Endodermal cell (in vitro differentiated cells): ENCODE measurements at places on chromosomes 5 and 9. TPM values are rescaled to one million over a fixed set of nuclear protein-coding genes. Genes with fewer than 3 reads are reported as not detected.
A peak's percentile ranks its signal among the peaks of the same experiment; 100 is the strongest.

The DMRT2 gene
- 0.24 to 0.32 TPM (median 0.28 TPM) in 3 replicates for total RNA-seq

DNA sequence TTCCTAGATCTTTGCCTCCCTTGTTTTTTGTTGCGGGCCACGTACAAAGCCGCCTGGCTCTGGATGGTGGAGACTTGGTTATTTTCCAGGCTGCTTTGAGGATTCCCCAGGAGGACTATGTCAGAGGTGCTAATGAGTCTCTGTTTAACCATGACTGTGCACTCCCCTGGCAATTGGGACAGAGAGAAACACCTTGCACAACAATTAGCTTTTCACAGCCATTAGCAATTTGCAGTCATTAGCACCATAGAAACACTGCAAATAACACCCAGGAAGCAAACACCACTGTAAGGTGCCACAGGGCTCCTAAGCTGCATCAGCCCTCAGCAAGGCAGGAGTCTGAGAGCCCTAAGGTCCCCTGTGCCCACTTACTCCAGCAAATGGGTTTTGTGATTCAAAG lies 201.0 kb upstream of the VLDLR start:
- H3K27me3 ChIP-seq = no peaks in the 10 kb centered on the region
- DNase-seq = peak; percentile 82
- peak overlapping the region; percentile 54 for H3K4me3 ChIP-seq
- peaks cover 8% of the 10 kb centered on the region for H3K4me1 ChIP-seq
- no peak overlapping the region for H3K27ac ChIP-seq

GRCh38 chr5:76384705-76385104 lies 18.4 kb upstream of the IQGAP2 start:
- no peaks in the 10 kb centered on the region for H3K36me3 ChIP-seq
- H3K4me3 ChIP-seq = no peak overlapping the region
- H3K27me3 ChIP-seq = no peaks in the 10 kb centered on the region
- no peak for DNase-seq
- H3K27ac ChIP-seq = no peak overlapping the region

DNA sequence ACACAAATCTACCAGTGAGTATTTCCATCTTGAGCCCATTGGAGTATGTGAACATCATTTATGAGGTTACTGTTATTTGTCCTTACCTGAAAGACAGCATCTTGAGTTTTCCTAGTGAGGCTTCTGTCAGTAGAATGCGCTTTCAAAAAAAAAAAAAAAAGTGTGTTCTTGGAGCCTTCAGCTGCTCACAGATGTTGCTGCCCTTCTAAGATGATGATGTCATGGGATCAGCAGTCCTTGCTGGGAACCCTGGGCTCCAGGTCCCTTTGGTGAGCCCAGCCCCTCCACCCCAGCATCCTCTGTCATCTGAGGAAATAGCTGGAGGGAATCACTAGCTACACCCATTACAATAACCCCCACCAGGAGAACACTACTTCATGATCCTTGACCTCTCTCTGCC lies 83.3 kb downstream of the ATPSCKMT start:
- DNase-seq = no peak
- no peaks in the 10 kb centered on the region for H3K27me3 ChIP-seq
- no peaks in the 10 kb centered on the region for H3K36me3 ChIP-seq
- H3K27ac ChIP-seq = no peak overlapping the region
- H3K4me1 ChIP-seq = peaks cover 3% of the 10 kb centered on the region
- H3K4me3 ChIP-seq = no peak overlapping the region

DNA sequence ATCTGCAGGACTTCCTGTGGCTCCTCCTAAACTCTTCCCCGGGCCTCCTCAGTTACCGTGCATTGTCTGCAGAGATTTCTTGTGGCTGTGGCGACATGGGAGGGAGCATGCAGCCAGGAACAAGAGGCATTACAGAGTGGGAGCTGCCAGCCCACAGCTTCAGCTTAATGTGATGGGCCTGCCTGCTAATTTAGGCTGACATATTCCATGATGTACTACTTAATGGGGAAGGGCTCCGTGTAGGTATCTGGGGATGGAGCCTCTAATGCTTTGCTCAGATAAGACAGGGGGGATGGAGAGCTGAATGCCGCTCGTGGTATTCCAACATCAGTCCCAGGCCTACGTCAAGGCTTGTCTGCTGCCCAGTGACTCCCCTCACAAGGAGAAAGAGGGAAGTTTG lies 137.6 kb upstream of the GPR151 start:
- H3K27me3 ChIP-seq = no peaks in the 10 kb centered on the region
- no peak overlapping the region for H3K4me3 ChIP-seq
- H3K4me1 ChIP-seq = no peaks in the 10 kb centered on the region
- no peak overlapping the region for H3K27ac ChIP-seq

The TRPM6 gene
- total RNA-seq = 0.19 to 1.2 TPM (median 0.99 TPM) in 3 replicates

The DMRT1 gene
- total RNA-seq = not detected in 3 replicates

The TIFAB gene
- not detected in 3 replicates for total RNA-seq

The DRD1 gene
- 0.59 and 0.66 TPM in 2 replicates for total RNA-seq

DNA sequence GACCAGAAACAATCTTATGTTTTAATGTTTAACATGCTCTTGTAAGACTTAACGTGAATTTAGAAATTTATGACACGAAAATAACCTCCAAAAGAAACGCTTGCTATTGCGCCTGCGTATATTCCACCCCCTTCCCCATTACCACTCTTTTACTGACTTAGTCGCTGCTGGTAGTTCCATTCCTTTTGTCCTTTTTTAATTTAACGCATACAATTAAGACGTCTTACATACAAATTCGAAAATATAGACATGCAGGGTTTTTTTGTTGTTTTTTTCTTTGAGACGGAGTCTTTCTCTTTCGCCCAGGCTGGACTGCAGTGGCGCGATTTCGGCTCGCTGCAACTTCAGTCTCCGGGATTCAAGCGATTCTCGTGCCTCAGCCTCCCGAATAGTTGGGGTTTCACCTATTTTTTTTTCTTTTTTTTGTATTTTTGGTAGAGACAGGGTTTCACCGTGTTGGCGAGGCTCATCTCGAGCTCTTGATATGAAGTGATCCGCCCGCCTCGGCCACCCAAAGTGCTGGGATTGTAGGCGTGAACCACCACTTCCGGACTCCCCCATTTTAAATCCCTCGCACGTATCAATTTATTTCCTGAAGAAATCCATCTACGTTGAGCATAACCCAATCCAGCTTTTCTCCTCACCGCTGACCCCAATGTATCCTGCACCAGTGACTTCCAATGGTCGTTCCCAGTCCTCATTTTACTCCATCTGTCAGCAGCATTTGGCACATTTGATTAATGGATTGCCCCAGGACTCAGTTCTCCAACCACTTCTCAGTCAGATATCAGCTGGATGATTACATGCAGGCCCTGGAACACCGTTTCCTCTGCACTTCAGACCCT lies 684 bp upstream of the MED7 start:
- H3K27ac ChIP-seq = peak overlapping the region; percentile 1
- DNase-seq = peak; percentile 45
- H3K36me3 ChIP-seq = peaks cover 11% of the 10 kb centered on the region
- H3K27me3 ChIP-seq = no peaks in the 10 kb centered on the region
- H3K4me3 ChIP-seq = peak overlapping the region; percentile 98
- H3K4me1 ChIP-seq = no peaks in the 10 kb centered on the region

- DNase-seq = no peak
- no peak overlapping the region for H3K4me3 ChIP-seq
- H3K4me1 ChIP-seq = no peaks in the 10 kb centered on the region
- no peak overlapping the region for H3K27ac ChIP-seq
- no peaks in the 10 kb centered on the region for H3K36me3 ChIP-seq
Measured at GRCh38 chr9:22838266-22838665, 391.6 kb downstream of the DMRTA1 start.

DNA sequence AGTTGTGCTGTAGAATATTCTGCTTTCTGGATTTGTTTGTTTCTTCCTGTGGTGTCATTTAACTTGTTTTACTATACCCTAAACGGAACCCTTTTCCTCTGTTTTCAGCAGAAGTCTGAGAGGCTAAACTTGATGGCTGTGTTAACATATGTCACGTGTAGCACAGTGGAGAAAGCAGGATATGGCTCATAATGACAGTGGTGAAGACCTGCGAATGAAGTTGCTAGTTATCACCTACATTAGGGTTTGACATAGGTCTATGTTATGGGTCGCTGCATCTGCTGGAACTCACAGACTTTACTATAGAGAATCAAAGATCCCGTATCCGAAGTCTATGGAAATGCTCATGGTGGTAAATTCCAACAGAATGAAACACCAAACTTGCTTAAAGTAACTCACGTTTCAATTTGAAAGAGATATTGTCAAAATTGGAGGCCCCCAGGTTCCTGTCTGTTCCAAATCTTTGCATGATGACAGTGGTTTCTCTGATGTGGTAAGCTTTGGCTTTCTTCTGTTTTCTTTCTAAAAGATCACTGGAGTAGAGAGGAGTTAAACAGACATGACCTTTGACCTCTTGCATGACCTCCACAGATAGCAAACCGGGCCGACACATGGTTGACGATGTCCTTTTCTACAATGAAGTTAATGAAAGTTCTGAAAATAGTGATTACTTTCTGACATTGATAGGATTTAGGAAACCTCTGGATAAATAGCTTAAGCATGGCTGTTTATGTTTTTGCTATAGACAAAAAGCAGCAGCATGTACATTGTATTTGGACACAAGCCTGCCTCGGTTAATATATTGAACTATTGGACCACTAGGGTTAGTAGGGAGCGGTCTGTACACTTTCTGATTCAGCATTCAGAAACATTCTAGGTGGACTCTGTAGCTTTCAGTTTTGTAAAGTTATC lies 3.1 kb upstream of the CATSPER3 start:
- DNase-seq = no peak
- H3K27ac ChIP-seq = no peak overlapping the region
- no peaks in the 10 kb centered on the region for H3K4me1 ChIP-seq
- peaks cover 25% of the 10 kb centered on the region for H3K36me3 ChIP-seq
- no peak overlapping the region for H3K4me3 ChIP-seq
- no peaks in the 10 kb centered on the region for H3K27me3 ChIP-seq

DNA sequence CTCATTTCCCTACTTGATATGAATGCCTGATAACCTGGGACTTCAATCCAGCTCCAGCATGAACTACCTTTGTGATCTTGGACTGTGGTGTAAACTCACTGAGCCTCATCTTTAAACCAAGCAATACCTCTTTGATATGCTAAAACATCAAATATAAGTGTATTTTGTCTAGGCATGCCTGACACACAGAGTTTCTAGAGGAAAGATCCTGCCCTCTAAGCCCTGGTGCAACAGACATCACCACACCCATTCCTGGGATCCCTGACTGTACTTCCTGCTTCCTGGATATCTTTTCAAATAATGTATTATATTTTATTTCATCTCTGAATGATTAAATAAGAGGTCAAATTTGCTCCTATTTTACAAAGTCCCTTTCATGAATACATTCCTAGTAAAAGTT lies 55.8 kb downstream of the ANXA2R start:
- no peak overlapping the region for H3K27ac ChIP-seq
- DNase-seq = no peak
- no peaks in the 10 kb centered on the region for H3K27me3 ChIP-seq
- no peaks in the 10 kb centered on the region for H3K36me3 ChIP-seq
- H3K4me3 ChIP-seq = no peak overlapping the region

DNA sequence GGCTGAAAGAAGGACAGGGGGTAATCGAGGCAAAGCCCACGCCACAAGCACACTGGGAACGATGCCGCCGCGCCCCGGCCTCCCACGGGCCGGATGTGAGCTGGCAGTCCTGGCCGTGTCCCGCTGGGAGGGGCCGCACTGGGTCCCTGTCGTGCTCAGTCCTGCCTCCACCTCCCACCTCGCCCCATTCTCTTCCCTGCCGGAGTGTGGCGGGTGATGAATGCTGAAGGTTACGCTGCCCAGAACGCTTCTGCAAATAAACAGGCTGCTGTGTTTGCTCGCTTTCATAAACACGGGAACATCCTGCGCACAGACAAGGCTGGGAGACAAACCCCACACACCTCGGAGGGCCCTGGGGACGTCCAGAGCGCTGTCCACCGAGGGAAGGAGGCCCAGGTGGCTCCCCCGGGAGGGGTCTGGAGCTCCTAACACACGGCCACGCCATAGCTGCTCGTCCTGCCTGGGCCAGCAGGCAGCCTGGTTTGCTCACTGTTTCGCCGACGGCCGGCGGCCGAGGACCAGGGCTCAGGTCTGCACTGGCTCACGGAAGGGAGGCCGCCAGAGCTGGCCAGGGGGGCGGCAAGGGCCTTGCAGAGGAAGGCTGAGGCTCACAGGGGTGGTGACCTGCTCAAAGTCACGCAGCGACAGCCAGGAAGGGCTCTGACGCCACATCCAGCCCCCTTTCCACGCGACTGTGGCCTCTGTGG lies 2.3 kb downstream of the DNLZ start:
- H3K27ac ChIP-seq = peak overlapping the region; percentile 38
- no peaks in the 10 kb centered on the region for H3K36me3 ChIP-seq
- no peak overlapping the region for H3K4me3 ChIP-seq
- DNase-seq = no peak
- no peaks in the 10 kb centered on the region for H3K27me3 ChIP-seq

GRCh38 chr5:42498000-42498399 lies 74.8 kb downstream of the GHR start:
- H3K36me3 ChIP-seq = no peaks in the 10 kb centered on the region
- no peak overlapping the region for H3K4me3 ChIP-seq
- no peak for DNase-seq
- H3K4me1 ChIP-seq = no peaks in the 10 kb centered on the region

GRCh38 chr5:44001675-44002380 lies 387.4 kb downstream of the FGF10 start:
- H3K27me3 ChIP-seq = no peaks in the 10 kb centered on the region
- no peaks in the 10 kb centered on the region for H3K4me1 ChIP-seq
- H3K4me3 ChIP-seq = no peak overlapping the region
- no peak for DNase-seq

- no peak for DNase-seq
- no peak overlapping the region for H3K4me3 ChIP-seq
- H3K27ac ChIP-seq = no peak overlapping the region
- peaks cover 6% of the 10 kb centered on the region for H3K4me1 ChIP-seq
- H3K27me3 ChIP-seq = no peaks in the 10 kb centered on the region
Measured at GRCh38 chr5:119301210-119301609, 54.6 kb upstream of the TNFAIP8 start.

- H3K27ac ChIP-seq = no peak overlapping the region
- no peaks in the 10 kb centered on the region for H3K4me1 ChIP-seq
- peaks cover 7% of the 10 kb centered on the region for H3K27me3 ChIP-seq
- no peak for DNase-seq
Measured at GRCh38 chr9:117649126-117649525, 55.1 kb upstream of the TLR4 start.

- peaks cover 18% of the 10 kb centered on the region for H3K27me3 ChIP-seq
- peak; percentile 90 for DNase-seq
- H3K4me1 ChIP-seq = no peaks in the 10 kb centered on the region
Measured at GRCh38 chr9:34375901-34376595, 650 bp downstream of the MYORG start.

- peaks cover 2% of the 10 kb centered on the region for H3K4me1 ChIP-seq
- H3K36me3 ChIP-seq = no peaks in the 10 kb centered on the region
- DNase-seq = peak; percentile 86
Measured at GRCh38 chr5:57841676-57842363, 359.2 kb upstream of the ACTBL2 start.
